B cell (primary cell): ENCODE measurements at places on chromosomes 2 and 18. TPM values are rescaled to one million over a fixed set of nuclear protein-coding genes. Genes with fewer than 3 reads are reported as not detected.

DNA sequence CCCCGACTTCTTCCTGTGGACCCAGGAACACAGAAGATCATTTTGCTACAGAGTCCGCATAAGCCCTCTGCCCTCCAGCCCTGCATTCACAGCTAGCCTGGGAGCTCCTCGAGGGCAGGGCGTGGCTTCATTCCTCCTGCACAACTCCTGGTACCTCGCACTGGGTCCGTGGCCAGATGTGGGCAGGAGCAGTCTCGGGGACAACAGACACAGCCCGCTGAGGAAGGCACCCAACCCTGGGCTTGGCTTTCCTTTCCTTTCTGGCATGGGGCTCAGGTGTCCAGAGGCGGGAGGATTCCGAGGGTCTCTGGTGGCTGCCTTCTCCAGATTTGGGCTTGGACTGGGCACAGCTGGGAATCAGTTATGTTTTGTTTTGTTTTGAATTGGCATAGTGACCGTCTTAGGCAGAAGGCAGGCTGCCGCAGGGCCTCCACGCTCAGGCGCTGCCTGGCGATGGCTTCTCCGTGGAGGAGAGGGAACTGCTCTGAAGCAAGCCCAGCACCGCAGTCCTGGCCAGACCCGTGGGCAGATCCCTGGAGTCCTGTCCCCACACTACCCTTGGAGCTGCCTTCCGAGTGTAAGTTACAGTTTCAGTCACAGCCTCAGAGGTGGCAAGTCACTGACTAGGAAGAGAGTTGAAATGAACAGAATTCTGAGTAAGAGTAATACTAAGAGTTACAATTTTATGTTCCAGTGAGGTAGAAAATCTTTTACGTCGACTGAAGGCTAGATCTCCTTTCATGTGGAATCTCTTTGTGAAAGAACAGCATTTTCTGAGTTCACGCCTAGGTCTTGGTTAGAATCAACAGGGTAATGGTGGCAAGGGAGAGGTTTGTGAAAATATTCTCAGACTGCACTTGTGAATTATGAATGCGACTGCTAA lies 47.9 kb downstream of the LDLRAD4 start:
- DNase-seq: no peak
- no peak overlapping the region for H3K27ac ChIP-seq
- no peaks in the 10 kb centered on the region for H3K27me3 ChIP-seq

DNA sequence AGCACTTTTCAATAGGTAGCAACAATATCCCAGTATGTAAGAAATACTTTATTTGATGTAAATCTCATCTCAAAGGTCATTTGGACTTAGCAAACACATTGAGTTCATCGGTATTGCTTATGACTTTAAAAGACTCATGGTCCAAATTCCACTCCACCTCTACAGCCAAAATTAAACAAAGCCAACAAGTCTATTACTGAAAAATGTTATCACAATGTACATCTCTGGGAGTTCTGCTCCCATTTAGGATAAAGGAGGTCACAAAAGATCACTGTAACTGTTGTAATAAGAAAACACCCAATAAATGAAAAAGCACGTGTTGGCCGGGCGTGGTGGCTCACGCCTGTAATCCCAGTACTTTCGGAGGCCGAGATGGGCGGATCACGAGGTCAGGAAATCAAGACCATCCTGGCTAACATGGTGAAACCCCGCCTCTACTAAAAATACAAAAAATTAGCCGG lies 50.0 kb downstream of the ESCO1 start:
- H3K27me3 ChIP-seq: no peaks in the 10 kb centered on the region
- no peak overlapping the region for H3K27ac ChIP-seq
- H3K4me1 ChIP-seq: no peaks in the 10 kb centered on the region
- DNase-seq: no peak

The MYL12A gene
- total RNA-seq: 266 and 281 TPM in 2 replicates

The DNAH6 gene
- total RNA-seq: 1.9 TPM in 2 replicates

DNA sequence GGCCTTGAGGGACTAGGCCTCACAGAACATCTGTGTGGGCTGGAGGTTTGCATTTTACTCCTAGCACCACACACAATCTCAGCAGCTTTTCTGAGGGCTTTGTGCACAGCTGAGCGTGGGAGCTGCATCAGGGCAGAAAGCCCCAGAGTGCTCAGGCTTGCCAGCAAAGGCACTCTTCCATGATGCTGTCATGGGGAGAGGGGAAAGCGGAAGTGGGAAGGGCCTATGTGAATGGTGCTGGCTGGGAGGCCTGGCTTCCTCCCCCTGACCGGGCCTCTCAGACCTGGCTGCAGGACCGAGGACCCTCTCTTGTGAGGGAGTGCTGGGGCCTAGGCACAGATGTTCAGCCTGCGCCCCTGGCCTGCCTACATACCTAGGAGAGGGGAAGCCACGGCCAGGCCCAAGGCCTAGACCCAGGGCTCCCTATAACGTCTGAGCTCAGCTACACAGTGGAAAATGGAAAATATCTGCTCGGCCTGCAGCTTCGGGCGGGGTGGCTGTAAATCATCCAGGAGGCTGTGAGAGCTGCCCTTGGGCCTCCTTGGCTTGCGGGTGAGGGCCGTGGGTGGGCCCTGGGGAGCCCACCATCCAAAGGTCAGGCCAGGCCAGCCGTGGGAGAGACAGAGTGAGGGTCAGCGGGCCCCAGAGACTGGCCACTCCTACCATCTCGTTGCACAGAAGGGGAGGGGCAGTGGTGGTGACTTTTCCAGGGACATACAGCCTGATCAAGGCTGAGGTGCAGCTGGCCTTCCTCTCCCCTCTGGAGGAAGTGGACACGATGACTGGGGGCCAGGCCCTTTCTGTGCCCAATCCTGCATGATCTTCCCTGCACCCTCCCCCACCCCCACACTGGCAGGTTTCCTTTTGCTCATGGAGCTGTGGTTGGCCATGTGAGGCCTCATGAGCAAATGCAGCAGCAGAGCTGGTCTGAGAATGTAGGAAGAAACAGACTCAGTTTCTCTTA lies 22.8 kb downstream of the GLI2 start:
- H3K36me3 ChIP-seq: no peaks in the 10 kb centered on the region
- no peak overlapping the region for H3K27ac ChIP-seq
- H3K4me1 ChIP-seq: no peaks in the 10 kb centered on the region
- no peak for DNase-seq
- H3K4me3 ChIP-seq: no peak overlapping the region

DNA sequence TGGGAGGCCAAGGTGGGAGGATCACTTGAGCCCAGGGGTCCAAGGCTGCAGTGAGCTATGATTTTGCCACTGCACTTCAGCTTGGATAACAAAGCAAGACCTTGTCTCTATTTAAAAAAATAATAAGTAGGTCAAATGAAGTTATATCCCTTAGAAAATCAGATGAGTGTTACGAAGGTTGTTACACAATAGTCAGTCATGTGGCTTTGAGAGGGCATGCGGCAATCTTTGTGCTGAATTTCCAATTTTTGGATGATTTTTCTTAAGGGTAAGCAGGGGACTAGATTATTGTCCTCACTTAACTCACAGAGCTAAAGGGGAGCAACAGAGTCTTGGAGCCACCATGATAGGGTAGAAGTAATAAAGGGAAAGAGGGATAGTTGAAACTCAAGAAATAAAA lies 71.8 kb downstream of the B3GNT2 start:
- no peaks in the 10 kb centered on the region for H3K36me3 ChIP-seq
- H3K27ac ChIP-seq: no peak overlapping the region
- no peak for DNase-seq
- no peaks in the 10 kb centered on the region for H3K27me3 ChIP-seq
- no peak overlapping the region for H3K4me3 ChIP-seq

The TBR1 gene
- not detected in 2 replicates for total RNA-seq

The G6PC2 gene
- not detected in 2 replicates for total RNA-seq
